ENCODE measurements at places on chromosomes 5 and 9.
A peak's percentile ranks its signal among the peaks of the same experiment; 100 is the strongest.

DNA sequence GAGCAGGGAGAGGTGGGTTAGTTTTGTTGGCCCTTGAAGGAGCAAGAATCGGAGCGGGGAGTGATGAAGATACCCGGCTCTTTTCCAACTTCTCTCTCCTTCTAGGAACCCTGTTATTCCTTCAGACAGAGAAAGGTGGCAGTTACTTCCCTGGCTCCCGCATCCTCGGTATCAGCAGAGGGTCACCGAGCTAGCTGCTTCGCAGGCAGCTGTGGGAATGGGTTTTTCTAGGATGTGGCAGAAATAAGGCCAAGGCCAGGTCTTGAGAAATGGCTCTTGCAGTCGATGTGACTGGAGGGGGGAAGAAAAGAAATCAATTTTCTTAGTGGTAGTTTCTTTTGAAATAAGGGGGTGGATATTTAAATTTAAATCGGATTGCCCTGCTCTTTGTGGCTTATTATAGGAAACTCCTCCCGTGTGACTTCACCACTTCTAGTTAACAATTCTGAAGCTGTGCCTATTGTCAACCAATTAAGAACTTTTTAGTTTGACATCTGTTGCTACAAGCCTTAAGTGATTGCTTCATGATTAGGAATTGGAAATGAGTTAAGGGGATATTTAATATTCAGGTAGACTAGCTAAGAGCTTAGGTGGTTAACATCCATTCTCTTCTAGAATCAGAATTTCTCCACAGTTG, 1.4 kb downstream of the SAP30L start:
- no peak for DNase-seq

DNA sequence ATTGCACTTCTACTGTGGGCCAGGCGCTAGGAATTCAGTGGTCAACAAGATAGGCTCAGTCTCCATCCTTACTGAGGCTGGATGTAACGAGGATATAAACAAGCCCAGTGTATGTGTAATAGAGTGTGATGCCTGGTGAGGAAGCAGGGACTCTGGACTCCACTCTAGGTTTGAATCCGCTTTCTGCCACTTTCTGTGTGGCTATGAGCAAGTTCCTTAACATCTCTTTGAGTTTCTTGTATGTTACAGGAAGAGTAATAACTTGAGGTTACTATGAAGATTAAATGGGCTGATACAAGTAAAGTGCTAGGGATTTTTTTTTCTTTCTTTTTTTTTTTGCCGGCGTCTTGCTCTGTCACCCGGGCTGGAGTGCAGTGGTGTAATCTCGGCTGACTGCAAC, 12.4 kb downstream of the DOCK2 start:
- no peak for DNase-seq

DNA sequence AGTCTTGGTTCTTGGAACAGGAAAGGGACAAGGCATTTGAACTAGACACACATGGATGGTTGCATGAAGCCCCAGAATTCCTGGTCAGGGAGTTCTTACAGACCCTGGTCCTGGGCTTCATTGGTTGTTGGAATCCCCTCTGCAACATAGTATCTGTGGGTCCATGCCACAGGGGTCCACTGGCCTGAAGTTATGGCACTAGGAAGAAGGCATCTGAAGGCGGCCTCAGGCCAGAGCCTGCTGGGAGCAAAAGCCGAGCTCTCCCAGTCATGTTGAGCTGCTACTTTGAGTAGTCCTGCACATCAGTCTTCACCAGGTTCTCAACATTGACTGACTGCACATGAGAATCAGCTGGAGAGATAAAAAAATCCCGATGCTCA, 71.1 kb upstream of the PITX1 start:
- no peak for DNase-seq

GRCh38 chr9:77518688-77519087, 129.4 kb downstream of the GNA14 start:
- no peak for DNase-seq

DNA sequence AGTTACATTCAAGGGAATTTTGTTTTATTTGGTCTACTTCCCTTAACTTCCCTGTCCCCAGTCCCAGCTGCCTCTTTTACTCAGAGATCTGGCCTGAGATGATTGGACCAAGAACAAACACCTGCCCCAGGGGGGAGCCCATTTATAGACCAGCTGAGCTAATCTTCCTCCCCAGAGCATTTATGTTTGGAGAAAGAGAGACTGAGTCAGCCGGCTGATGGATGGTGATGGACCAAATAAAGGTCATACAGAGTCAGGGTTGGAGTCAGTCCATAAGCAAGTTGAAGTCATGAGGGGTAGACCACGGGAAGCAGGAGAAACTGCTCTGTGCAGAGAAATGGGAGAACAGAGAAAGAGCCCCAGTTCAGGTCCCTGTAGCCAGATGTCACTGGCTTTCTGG, 77.7 kb downstream of the TMEM174 start:
- DNase-seq: no peak

GRCh38 chr9:122088880-122089706, 4.0 kb downstream of the TTLL11 start:
- no peak for DNase-seq

GRCh38 chr9:99171225-99172123, 50.3 kb downstream of the ALG2 start:
- DNase-seq: no peak

- no peak for DNase-seq
These were observed 30.5 kb downstream of the ADAMTS2 start for GRCh38 chr5:179314606-179315355.

DNA sequence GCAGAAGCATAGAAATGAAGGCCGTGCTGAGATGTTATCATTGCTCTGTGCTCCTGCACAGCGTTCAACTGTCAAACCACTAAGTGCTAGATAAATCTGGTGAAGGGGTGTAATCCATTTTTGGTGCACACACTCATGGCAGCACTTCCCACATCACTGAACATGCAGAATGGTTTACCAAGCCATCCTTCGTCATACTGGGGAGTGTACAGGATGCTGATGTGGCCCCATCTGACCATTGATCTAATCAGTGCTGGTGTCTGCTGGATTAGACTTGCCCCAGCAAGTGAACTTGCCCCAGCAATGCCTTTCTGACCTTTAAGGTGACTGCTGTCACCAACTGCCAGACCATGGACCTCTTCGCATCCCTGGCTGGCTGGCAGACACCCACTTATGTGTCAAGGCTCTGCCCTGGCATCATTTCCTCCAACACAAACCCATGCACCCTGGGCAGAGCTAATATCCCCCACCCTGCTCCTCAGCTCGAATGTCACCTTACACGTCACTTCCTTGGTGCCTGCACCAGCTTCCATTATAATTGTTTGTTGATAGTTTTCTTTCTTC, 4.2 kb upstream of the SEMA4D start:
- peak; percentile 67 for DNase-seq

DNA sequence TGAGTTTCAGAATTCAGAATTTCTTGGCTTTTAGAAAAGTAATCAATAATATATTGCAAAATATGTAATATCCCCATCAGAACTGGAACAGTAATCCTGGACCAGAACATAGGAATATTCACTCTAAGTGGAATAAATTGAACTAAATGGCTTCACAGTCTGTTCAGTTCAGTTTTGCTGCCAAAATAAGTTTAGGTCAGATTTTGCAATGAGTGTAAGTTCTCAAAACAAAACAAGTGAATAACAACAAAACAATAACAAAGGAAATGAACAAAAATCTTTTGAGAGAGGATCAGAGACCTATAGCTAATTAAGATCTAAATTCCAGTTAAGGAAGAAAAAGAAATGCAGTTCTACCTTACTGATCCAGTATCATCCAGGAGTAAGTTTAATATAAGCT, 9.3 kb downstream of the PTGER4 start:
- no peak for DNase-seq

GRCh38 chr5:139900546-139901250, 105.1 kb downstream of the PSD2 start:
- DNase-seq: no peak

DNA sequence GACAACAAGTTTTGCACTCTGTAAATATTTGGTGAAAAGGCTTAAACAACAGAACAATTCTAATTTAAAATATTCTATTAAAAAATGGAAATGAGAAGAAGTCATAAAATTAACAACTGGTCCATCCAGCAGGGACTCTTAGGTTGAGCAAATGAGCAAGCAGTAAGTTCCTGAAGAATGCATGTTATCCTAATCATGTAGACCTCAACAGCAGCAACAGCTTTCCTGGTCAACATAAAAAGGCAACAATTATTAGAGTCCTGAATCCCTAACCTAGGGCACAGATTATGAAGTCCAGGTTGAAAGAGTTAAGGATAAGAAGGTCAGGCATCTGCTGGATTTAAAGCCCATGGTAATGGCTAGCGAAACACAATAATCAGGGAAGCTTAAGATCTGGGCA, 120.9 kb downstream of the SSBP2 start:
- no peak for DNase-seq

DNA sequence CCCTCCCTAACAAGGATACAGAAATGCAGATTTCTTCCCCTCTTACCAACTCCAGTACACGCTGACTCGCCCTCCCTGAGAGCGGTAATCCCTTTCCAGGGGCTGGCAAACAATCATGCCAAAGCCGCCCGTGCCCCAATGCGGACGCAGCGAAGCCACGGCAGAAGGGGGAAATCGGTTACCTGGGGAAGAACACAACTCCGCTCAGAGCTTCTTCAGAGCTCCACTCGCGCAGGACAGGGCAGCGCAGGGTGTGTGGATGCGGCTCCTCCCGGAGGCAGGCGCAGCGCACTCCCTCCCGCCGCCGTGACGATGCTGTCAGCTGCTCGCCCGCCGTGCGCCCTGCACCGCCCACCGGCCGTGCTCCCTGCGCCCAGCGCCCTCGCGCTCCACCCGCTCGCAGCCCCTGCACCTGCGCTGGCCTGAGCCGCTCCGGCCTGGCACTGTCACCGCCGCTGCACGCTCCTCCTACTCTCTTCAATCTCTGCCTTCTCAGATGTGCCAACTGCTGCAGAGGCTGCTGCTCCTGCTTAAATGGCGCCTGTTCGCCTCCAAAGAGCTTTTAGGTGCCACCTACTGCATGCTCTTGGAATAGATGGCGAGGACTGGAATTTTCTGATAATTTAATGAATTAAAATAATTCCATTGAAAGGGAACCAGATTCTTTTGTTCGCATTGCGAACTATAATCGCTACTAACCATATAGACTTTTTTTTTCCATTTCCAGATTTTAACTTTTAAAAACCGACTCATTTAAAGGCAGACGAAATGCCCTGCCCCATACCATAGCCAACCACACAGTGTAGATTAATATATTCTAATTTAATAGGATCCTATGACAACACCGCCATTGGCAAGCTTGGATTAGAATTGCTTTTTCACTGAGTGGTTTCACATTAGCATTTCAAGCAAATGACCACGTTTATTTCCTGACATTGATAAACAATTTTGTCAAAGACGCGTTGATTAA, at the start of gene DIRAS2:
TSS of gene DIRAS2 (minus strand) at position 255 of the 970 bp plus-strand sequence. CDS start 28,997 bp downstream, outside the sequence.
- DNase-seq: no peak

- no peak for DNase-seq
These were observed 35.4 kb downstream of the UBE2R2 start for GRCh38 chr9:33852216-33852826.

DNA sequence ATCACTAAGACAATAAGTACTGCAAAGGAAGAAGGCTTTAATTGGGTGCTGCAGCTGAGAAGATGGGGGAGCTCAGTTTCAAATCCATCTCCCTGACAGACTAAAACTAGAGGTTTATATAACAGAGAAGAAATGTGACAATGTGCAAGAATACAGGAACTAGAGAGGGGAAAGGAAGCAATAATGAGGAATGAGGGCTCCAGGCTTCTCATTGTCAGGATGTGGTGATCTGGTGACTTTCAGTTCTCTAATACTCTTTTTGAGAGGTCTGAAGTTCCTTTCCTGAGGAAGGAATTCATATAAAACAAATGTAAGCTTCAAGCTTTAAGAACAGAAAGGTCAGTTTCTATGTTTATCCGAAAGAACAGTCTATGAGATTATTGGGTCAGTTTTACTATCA, 42.5 kb upstream of the SPATA31E1 start:
- DNase-seq: no peak

DNA sequence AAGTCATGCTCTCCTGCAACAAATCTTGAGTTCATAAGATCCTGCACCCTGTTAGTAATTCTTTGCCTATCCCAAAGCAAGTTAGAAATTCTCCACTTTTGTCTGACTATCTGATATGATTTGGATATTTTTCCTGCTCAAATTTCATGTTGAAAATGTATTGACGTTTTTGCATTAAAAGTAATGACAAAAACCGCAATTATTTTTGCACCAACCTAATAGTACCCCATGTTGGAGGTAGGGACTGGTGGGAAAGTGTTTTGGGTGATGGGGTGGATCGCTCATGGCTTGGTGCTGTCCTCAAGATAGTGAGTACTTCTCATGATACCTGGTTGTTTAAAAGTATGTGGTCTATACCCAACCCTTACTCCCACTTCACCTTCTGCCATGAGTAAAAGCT, 713.4 kb downstream of the CDH18 start:
- no peak for DNase-seq

GRCh38 chr5:34598177-34598794, 57.8 kb upstream of the RAI14 start:
- DNase-seq: no peak

DNA sequence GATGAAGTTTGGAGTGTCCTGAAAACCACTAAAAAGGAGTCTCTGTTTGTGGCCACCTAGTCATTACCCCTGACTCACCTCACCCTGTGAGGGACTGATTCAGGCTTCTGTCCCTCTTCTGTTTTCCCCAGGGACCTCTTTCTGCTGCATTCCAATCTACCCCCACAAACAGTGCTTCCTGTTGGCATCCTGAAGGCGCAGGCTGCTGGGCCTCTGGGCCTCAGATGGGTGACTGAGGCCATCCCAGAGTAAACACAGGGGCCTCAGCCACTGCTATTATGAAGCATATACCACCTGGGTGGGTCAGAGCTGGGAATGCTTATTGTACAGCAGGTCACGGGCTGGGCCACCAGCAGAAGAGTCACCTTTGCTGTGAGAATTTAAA, 20.0 kb downstream of the MORN5 start:
- no peak for DNase-seq

DNA sequence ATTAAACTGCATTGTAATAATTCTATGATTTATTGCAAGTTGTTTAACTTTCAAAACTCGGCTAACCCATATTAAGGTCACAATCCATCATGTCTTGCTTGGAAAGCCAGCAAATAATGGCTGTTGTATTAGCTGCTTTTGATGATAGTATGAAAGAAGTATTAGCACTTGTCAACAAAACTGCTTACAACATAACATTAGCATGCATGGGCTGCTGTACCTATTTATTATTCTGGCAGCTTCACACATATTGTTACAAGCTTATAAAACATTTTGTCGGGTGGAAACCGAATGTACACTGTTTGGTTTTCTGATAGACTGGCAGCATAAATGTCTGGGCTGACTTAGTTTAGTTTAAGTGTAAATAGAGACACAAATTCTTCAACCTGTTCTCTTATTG, 378.3 kb downstream of the KIAA0825 start:
- DNase-seq: no peak

- DNase-seq: no peak
These were observed 1.7 kb downstream of the TLE4 start for GRCh38 chr9:79573412-79573923.
